Amniotic epithelial cell (primary cell): ENCODE measurements at places on chromosomes 16 and 17.

GRCh38 chr17:4110152-4110551, 32.7 kb downstream of the ZZEF1 start:
- peak; percentile 38 for DNase-seq

DNA sequence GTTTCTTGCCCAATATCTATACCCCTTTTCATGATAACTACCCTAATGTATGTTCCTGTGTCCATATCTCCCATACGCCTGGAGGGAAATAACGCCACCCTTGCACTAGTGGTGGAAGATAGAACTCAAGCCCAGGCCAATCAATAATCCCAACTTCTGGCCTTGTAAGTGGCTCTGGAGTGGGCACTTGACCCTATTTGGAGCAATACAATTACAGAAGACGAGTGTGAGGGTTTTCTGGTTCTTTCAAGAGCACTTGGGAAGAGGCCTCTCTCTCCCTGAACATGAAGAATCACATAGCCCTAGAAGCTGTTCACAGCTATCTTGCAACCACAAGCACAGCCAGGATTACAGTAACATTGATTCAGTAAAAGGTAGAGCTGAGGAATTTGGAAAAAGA, 217.9 kb downstream of the RAB11FIP4 start:
- DNase-seq = no peak

- DNase-seq = peak; percentile 33
Observed at GRCh38 chr17:1989135-1989534, 36.0 kb downstream of the RTN4RL1 start.

DNA sequence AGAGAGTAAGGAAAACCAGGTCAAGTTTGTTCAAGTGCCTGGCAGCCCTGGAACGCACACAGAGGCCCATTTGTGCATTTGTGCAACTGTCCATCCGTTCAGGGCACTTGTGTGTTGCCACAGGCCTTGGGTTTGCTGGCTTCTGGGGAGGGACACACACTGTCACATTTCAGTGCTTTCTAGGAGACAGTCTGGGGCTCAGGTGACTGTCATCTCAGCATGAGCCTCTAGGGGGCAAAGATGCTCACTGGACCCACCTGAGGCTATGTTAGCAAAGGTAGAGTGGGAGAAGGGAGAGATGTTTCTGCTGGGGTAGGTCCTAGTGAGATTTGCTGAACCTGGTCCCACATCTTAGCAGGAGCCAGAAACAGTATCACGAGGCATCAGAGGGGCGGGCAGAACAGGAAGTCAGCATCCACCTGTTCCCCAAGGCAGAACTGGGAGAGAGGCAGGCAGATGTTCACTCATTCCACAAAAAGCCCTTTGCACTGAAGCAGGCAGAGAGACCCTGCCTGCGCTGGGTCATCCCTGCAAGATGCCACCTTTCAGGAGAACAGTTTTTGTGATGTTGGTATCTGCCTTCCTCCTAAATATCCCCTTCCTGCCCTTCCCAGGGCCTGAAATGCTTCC, 48.5 kb downstream of the RAI1 start:
- no peak for DNase-seq
